Stimulated activated naive CD8-positive, alpha-beta T cell treated with anti-CD3 and anti-CD28 coated beads, Interleukin-15, Interleukin-2, amounts not matched to agents 100 U/mL and 50 U/mL, for 24 hours (primary cell): ENCODE measurements at places on chromosomes 7 and 10.

DNA sequence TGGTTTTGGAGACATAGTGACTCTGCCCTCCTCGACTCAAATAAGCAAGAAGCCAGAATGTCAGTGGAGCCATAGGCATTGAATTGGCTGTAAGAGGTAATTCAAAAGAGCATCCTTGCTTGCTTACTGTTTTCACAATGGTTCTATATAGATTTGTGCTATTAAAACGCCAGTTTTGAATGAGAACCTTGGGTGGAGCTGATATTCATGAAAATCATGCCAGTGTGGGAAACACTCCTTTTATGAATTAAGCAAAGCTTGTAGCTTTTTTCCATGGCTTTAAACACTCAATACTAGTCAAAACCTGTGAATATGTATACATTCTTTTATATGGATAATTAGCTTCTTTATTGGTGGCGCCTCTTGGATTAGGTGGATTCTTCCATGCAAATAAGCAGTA is 252.5 kb downstream of the SLC25A13 start:
- no peak for DNase-seq

DNA sequence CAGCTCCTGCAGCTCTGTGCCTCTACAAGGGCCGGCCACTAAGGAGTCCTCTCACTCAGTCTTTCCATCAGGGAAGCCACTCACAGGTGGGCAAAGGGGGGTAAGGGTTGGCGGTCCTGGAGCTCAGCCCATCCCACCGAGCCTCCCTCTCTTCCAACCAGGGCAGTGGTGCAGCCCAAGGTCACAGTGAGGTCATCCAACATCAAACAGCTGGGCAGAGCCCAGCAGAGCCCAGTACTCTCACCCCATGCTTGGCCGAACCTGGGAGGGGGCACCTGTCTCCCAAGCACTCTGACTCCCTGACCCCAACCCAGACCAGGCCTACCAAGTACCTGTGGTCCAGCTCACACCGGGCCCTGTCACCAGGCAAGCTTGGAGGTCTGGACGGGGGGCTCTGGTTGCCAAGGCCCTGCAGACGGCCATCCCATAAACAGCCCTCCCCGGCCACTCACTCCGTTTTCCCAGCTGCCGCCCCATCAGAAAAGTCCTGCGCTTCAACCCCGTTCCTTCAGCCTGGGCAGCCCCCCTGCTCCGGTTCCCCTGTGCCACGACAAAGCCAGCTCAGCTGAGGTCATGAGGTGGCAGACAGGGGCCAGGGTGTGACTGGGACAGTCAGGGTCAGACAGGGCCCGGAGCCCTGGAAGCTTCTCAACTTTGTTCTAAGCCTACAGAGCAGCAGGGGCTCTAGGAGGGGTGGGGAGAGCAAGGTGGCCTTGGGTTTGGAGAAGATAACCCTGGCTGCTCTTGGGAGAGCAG is 27.5 kb downstream of the PDGFA start:
- DNase-seq, result no peak

GRCh38 chr7:29839302-29839701 is 33.0 kb downstream of the WIPF3 start:
- no peak for DNase-seq

DNA sequence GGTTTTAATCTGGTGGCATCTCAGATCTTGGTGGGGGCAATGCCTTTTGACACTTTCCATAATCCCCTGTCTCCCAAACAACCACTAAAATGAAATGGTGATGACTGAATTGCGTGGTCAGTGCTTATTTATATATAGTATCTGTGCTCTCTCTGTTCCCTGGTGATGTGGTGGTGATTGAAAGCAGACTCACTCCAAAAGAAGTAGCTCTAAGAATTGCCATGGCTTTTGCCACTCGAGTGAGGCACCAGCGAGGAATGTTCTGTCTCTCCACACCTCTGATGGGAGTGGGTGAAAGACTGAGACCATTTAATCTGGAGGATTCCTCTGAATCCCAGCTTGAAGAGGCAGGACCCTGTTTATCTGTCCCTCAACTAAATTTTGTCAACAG is 2.8 kb downstream of the DUSP5 start:
- no peak for DNase-seq

GRCh38 chr7:116713918-116714317 is 41.9 kb downstream of the MET start:
- DNase-seq, result no peak

DNA sequence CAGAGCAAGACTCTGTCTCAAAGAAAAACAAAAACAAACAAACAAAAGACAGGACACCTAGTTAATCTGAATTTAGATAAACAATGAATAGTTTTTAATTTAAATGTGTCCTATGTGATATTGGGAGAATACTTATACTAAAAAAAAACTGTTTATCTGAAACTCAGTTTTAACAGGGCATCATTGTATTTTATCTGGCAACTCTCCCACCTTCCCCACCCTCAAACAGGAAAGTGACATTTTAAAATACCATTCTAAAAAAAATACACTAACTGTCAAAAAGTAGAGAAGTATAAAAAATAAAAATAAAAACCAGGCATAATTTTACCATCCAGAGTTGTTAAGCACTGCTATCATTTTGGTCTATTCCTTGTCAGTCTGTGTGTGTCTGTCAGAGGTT is 119.0 kb downstream of the RTKN2 start:
- no peak for DNase-seq

- DNase-seq, result peak; percentile 39
These were observed 181.6 kb upstream of the NEBL start for GRCh38 chr10:21078410-21079329.

DNA sequence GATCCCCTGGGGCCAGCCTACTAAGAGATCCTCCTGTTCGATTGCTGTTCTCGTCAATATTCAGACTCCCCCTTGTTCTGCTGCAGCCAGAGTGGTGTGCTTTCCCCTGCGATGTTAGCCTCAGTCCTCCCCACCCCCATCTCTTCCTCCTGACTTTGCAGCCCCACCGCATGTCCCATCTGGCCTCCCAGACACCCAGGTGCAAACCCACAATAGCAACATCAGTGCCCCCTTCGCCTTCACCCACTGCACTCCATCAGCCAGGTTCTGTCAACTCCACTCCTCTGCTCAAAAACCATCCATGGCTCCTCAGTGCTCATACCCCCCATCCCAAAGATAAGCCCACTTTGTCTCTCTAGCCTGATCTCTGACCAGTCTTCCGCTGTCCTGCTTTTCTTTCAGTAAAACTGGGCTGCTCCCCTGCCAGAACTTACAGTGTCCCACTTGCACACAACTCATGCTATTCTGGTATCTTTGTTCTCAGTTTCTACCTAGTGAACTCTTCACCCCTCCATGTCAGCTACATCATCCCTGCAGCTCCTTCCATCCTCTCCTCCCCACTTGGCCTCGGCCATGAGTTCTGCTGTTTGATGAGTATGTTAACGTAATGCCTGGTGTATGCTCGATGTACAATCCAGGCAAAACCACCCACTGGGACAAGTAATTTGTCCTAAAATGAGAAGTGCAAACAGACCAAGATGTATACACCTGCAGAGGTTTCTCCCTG is 26.6 kb downstream of the COL13A1 start:
- DNase-seq, result no peak

GRCh38 chr10:43252783-43253341 is 14.0 kb downstream of the RASGEF1A start:
- peak; percentile 1 for DNase-seq
